ENCODE measurements at places on chromosomes 1 and 21.

- peak; percentile 78 for DNase-seq
Measured at GRCh38 chr1:100423832-100424337, 71.6 kb downstream of the CDC14A start.

DNA sequence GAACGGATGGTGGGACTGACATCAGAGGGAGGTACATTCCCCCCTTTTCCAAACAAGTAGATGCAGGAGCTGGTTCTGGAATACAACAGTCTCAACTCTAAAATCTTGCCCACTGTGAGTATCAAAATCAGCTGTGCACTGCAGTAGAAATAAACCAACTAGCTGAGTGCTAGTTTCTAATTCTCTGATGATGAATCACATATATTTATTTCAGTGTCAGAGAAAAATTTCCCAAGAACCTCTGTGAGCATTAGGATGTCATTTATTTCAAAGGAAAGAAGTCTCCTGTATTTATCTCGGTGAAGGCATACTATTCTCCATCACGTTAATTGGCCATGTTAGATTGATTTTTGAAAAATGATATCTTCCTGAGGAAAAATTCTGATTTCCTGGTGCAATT lies 67.1 kb downstream of the LHX9 start:
- no peak for DNase-seq

- DNase-seq: no peak
Measured at GRCh38 chr1:36693161-36693525, 210.4 kb upstream of the CSF3R start.

GRCh38 chr21:38486221-38486620 lies 12.1 kb downstream of the ERG start:
- no peak for DNase-seq

DNA sequence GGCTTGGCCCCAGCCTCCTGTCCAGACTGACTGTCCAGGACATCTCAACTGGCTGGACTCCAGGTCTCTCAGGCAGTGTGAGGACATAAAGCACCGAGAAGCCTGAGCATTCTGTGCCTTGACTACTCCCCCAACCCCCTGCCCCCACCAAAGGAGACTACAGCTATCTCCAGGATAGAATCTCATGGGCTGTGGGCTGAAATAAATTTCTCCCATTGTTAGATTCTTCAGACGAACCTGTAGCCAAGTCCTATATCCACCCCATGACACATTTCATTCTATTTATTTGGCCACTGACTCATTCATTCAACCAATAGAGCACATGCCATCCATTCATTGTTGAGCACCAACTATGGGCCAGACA lies 11.4 kb downstream of the VWA5B1 start:
- DNase-seq: no peak

DNA sequence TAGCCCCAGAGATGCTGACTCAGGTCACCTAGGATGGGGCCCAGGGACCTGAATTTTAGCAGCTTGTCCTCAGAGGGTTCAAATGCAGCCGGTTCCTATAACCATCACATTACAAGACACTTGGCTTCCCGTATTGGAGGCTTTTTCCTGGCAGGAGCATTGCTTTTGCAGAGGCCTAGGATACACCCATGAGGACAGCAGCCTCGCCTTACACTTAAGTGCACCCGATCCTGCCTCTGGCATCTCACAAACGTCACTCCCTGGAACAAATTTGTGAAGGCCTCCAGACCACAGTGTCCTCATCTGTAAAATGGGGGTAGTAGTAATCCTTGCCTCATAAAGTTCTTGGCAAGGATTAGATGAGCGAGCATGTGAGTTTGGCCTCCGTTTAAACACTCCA lies 130.0 kb downstream of the KAZN start:
- DNase-seq: no peak

DNA sequence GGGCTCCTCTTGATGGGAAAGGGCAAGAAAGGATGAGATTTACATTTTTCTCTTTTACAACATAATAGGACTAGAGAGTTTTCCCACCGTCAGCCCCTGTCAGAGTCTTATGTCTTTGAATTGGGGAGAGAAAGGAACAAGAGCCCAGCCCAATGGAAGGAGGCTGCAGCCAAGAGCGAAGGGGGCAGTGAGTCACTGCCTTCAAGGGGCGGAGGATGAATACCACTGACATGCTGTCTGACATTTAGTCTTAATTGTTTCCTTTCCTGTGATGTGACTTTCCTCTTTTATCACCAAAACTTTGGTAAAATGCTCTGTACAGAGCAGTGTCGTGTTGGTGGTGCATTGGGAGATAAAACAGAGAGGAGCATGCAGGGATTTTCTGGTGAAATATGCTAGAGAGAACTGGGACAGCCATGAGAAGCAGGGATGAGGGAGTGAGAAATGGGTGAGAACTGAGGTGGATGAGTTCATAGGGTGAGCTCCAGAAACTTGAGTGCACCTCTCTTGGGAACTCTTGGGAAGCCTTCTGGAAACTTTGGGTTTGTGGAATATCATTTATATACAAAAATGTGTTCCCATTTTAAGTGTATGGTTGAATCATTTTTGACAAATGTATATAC lies 179.9 kb upstream of the FGGY start:
- DNase-seq: no peak
